ENCODE measurements at places on chromosomes 2 and 18.

DNA sequence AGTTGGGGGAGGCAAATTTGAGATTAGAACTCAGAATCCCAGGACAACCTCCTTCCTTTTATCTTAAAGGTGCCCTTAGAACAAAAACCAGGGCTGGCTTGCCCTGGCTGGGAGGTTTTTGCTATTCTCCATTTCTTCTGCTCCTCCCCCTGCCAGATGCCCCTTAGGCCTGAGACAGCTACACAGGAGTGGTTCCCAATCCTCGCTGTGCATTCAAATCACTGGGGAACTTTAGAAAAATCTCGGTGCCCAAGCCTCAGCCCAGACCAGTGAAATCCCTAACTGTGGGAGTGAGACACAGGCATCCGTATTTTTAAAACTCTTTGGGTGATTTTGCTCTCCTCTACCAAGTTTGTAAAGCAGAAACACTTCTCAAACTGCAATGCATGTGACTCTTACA is 38.8 kb downstream of the LBH start:
- DNase-seq: no peak

DNA sequence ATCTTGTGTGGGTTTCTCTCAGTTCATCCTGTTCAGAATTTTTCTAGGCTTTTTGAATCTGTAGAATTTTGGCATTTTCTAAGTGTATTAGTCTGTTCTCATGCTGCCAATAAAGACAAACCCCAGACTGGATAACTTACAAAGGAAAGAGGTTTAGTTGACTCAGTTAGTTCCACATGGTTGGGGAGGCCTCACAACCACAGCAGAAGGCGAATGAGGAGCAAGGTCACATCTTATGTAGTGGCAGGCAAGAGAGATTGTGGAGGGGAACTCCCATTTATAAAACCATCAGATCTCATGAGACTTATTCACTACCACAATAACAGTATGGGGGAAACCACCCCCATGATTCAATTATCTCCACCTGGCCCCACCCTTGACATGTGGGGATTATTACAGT is 199.2 kb downstream of the ST6GAL2 start:
- no peak for DNase-seq

DNA sequence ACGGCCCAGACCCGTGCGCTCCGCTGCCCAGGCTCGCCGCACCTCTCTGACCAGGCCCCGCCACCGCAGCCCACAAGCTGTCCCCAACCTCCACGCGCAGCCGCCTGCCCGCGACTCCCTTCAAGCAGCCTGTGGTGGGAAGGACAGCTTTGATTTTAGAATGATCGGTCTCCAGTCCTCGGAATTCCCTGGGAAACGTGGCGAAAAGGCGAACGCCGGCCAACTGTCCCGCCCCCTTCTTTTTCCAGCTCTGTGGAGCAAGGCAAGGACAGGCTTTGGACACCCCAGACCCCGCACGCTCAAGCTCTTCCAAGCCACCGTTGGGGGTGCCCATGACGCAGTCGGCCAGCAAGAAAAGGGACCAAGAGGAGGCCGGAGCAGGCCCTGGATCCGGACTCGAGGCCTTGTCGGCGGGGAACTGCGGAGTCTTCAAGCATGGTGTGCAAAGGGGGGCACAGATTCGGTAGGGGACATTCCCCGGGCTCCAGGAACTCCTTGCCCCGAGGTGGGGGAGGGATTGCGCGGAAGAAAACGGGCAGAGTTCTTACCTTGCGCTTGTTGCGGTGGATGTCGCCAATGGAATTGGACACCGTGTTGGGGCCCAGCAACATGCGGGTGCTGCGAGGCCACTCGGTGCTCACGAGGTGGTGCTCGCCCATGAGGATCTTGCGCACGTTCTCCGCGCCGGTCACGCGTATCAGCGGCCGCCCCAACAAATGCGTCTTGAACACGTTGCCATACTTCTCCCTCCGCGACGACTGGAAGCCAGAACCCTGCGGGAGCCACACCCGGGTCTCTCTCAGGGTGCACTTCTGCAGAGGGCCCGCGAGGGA is 4.0 kb downstream of the CYP26B1 start:
- no peak for DNase-seq

GRCh38 chr2:134468776-134469175 is 214.9 kb downstream of the MGAT5 start:
- DNase-seq: no peak

DNA sequence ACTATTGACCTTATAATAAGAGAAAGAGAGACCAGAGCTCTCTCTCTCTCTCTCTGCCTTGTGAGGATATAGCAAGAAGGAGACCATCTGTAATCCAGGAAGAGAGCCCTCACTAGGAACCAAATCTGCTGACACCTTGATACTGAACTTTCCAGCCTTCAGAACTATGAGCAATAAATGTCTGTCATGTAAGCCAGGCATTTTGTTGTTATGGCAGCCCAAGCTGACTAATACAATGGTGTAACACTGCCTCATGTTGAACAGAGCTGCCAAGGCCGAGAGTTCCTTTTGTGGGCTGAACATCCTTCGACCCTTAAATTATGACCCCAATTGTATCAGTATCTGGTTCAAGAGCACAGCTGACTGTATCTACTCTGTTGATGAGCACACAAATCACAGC is 108.0 kb downstream of the LRRC30 start:
- DNase-seq: no peak

DNA sequence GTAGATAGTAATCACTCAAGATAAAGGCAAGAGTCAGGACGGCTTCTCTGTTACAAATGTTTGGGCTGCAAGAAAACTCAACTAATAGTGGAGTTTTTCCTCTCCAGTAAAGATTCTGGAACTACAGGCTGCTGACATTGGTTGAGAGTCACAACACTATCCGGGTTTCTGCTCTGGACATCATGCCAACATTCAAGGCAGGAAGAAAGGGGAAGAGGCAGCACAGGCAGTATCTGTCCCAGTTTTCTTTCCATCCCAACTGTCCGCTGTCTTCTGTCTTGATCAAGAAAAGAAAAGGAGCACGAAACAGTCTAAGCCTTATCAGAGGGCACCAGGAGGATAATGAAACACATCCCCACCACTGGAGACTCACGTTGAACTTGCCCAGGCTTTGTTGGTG is 132.1 kb downstream of the MAIP1 start:
- no peak for DNase-seq

DNA sequence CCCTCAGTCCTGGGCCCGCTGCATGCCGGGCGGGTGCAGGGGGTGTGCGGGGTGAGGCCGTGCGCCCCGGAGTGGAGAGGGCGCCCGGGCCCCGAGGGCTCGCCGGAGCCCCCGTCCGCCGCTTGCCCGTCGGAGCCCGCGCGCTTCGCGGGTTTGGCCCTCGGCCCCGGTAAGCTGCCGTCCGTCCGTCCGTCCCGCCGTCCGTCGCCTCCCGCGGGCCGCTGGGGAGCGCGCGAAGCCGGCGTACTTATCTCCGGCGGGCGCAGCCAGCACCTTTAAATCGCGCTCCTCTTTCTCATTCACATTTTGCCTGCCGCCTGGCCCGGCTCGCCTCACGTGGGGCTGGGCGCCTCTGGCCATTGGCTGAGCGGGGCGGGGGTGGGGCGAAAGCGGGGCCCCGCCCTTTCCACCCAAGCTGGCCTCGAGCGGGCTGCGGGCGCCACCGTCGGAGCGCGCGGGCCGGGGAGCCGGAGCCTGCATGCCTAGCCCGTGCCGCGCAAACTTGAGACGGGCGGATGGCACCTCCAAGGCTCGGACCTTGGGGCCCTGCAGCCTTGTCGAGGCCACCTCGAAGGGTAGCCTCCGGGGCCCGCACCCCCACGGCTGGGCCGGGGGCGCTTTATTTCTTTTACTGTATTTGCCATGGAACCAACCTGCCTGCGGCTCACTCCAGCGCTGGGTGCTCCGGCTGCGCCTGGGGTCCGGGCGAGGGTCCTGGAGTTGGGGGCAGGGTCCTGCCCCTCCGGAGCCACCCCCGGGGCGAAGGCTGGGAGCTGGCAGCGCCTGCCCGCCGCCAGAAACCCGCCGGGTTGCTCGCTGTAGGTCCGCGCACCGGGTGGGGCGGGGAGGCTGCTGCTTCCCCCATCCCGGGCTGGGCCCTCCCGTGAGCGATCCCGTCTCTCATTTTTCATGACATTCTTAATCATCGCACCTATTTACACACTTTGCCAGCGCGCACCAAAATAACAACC is at the start of gene GBX2:
Gene GBX2 (minus strand): TSS at position 277 of the 971 bp plus-strand sequence. CDS start 415 bp downstream, outside the sequence.
- no peak for DNase-seq

- DNase-seq: no peak
Observed at GRCh38 chr18:58044370-58045241, 580 bp downstream of the NEDD4L start.

Measured in NCI-H2081 treated with DMSO at 0.1 percent for 48 hours (cell line).